ENCODE measurements at places on chromosomes 16 and 17.
A peak's percentile ranks its signal among the peaks of the same experiment; 100 is the strongest.

DNA sequence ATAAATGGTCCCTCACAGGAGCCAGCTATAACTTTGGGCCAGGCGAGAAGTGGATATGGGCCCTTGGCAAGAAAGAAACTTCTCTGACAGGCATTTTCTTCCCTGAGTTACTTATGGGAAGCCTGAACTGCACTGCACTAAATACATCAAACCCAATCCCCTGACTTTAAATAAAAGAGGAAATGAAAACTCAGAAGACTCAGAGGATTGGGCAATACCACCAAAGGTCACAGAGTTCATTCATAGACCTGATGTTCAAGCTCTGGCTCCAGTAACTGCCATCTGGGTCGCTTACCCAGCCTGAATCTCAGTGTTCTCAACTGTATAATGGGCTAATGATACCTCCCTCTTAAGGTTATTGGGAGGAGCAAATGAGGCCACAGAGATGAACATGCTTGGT is 815 bp downstream of the KRT35 start:
- no peak for DNase-seq

DNA sequence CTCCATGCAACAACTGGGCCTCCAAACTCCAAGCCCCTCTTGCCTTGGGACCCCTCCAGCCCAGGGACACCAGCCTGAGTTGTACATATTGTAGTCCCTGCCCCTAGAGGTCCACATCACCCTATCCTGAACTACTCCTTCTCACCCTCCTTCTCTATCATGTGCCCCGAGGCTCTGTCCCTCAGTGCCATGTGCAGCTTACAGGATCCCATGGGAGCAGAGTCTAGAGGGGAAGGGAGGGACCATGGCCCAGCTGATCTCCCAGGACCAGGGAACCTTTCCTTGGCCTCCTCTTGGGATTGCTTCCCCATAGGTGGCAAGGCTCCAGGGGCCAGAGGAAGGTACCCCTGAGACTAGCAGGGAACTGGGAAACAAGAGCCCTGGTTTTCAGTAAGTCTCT is 35.3 kb downstream of the TMEM132E start:
- DNase-seq = no peak

GRCh38 chr17:31680126-31680525 is 178.9 kb downstream of the COPRS start:
- DNase-seq = no peak

GRCh38 chr17:40108970-40109824 is 8.8 kb upstream of the NR1D1 start:
- no peak for DNase-seq

DNA sequence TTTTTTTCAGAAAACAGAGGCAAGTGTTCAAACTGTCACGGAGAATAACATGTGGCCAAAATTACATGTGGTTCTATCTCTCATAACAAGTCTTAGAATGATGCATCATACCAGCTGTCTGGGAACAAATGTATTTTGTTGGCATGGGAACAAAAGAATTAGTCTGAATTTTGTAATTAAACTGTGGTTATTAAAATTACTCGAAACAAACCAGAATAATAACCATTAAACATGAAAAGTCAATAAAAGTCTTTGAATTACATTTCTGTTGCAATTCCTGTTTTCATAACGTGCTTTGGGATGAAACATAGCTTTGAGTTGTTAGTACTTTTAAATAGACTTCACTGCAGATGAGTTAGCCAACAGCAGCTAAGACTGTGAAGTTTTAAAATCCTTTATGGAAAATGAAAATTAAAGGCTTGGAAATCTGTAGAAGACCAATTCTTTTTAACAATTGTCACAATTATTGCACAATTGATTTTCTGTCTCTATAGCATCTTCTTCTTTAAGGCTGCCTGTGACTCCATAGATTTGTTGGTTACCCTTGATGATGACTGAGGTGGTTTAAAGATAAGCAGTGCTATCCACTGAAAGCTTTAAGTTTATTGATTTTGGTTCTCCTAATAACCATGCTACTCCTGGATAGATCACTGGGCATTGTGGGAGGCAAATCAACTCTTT is 117.9 kb upstream of the AXIN2 start:
- DNase-seq = no peak

- no peak for DNase-seq
Measured at GRCh38 chr16:30428055-30428454, 1.8 kb downstream of the DCTPP1 start.

GRCh38 chr16:27364493-27365141 is 37.4 kb upstream of the IL21R start:
- DNase-seq = no peak

GRCh38 chr16:82601989-82602640 is 24.7 kb upstream of the CDH13 start:
- DNase-seq = no peak

- DNase-seq = no peak
Measured at GRCh38 chr17:699345-699744, 15.3 kb downstream of the VPS53 start.

DNA sequence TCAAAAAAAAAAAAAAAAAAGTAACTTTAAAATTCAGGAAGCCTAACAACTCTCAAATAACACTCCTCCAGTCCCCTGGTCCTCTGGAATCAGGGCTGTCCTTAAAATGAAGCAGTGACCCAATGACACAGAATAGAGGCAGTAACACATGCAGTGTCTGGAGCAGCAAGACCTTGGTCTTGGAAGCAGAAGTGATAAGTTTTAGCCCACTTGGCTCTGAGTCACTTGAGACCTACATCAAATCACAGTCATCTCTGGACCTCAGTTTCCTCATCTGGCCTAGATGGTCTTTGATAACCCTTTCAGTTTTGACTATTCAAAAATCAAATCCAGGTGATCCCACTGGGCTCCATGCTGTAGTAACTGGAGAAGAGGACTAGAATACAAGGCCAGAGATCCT is 39.0 kb downstream of the LYRM1 start:
- DNase-seq = no peak

- DNase-seq = peak; percentile 47
Measured at GRCh38 chr17:11644265-11645212, 46.3 kb downstream of the DNAH9 start.

- DNase-seq = no peak
Measured at GRCh38 chr16:72242757-72243156, 70.8 kb upstream of the PMFBP1 start.

DNA sequence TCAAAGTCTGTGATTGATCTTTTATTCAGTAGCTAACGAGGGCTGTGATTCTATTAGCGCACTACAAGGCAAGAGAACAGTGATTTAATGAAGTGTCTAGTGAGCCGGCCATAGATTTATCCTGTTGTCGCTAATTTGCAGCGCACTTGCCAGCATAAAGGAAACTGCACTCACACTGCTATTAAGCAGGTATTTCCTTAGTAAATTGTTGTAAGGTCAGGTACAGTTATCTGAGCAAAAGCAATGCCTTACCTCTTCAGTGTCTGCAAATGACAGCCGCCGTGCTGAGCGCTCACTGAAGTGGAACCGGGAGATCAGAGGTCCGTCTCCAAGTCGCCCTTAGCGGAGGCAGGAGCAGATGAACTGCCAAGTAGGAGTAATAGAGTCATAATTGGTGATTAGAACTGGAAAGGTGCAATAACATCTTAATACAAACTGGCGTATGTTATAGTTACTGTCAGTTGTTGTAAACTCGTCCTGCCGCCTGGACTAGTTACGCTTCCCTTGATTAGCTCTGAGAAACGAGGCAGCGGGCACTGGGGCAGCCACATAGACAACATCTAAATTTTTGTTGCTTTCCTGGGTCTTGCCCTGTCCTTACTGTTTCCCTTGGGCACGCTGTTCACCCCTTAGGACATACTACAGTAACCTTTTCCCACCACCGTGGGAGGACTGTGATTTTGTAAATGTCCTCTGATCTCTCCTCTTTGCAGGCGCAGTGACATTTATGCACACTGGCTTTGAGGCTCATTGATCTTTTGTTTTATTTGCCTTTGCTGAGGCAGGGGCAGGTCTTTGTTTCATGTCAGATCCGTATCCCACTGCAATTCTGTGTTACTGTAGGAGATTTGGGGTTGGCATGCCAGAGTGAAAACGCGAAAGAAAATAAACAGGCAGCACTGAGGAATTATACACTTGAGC is 363.1 kb downstream of the WWOX start:
- DNase-seq = no peak

GRCh38 chr16:30846649-30847402 is 47.1 kb downstream of the BCL7C start:
- no peak for DNase-seq

- DNase-seq = peak; percentile 67
Measured at GRCh38 chr17:80008383-80008840, 27.3 kb downstream of the TBC1D16 start.

DNA sequence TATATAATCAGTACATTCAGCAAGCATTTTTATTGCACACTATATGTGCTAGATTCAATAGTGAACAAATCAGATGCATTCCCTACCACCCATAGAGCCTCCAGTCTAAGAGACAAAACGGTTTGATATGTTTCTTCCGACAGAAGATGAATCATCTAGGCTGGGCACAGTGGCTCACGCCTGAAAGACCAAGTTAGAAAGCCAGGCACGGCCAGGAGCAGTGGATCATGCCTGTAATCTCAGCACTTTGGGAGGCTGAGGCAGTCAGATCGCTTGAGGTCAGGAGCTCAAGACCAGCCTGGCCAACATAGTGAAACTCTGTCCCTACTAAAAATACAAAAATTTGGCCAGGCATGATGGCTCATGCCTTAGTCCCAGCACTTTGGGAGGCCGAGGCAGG is 18.3 kb upstream of the COPRS start:
- no peak for DNase-seq

DNA sequence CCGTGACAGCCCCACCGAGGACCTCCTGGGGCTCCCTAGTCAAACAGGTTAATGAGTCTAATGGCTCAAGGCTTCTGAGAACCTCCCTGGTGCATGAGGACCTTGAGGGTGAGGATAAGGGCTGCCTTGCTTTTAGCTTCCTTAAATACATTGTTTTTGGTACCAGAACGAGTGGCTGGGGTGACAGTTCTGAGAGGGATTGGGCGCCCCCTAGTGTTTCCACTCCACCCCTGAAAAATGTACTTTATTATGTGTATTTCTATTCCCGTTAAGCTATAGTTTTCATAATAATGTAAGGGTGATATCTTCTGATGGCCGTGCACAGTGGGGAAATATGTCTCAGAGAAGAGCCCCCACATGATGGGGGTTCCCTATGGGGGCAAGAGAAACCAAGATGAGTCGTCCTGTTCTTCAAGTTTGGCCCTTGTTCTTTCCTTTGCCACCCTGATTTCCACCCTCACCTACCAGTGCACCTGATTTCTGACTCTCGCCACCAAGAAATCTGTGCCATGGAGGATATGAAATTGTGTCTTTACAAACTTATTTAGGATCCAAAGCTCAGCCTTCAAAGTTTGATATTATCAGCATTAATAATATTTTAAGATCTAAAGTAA is 14.5 kb upstream of the VWA3A start:
- peak; percentile 69 for DNase-seq

GRCh38 chr17:19569785-19570543 is 36.3 kb downstream of the SLC47A1 start:
- no peak for DNase-seq

DNA sequence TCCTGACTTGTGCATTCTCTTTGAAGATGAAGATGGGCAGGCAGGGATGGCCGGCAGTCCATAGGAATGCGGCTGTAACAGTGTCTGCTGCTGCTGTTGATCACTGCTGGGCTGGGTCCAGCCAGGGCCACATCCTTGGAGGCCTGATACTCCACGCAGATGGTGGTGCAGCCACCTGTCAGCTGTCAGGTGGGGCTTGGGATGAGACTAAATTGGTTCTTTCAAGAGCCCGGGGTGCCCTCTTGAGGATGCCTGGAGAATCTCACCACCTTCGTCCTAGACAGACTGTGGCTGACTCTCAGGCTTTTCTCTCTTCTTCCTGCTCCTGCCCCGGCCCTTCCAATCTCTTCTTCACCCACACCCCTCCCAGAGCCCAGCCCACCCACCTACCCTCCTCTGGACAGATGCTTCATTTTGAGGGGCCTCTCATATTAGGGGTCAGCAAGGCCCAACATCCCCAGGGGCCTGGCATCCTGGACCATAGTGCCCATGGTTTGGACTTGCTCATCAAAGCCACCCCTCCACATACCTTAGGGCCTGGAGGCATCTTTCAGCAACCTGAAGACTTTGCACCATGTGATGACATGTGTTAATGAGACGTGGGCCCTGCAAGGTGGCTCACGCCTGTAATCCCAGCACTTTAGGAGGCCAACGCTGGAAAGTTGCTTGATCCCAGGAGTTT is 19.1 kb downstream of the OSBPL7 start:
- peak; percentile 27 for DNase-seq

GRCh38 chr16:46871597-46871996 is 12.6 kb upstream of the GPT2 start:
- DNase-seq = no peak

DNA sequence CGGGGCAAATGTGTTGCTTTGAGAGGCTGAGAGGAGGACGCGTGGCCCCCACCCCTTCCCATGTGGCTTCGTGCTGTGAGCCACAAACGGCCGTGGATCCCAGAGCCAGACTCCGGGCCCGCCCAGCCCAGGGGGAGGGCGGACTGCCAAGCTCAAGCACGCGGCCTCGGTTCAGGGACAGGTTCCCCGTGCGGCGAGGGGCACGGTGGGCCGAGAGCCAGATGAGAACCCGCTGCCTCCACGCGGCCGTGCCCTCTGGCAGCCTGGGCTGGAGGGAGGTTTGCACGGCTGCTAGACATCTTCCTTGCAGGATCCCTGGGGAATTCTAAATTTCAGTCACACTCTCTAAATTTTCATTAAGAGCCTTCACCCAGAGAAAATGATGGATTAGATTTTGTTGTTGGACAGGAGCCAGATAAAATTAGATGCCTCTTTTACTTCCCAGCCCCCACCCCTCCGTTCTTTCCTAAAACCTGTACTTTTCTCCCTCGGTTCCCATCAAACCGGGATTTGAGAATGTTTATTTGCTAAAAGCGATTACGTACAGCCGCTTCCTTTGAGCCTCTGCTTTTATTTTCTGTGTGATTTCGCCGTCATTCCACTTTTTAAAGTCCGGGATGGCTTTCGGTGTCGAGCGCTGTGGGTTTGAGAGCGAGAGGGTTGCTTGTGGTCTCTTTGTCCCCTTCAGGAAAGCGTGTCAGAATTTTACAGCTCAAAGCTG is 25.0 kb upstream of the GNG13 start:
- DNase-seq = no peak

- DNase-seq = no peak
Measured at GRCh38 chr16:14024283-14024682, 46.8 kb upstream of the MRTFB start.

GRCh38 chr16:17206712-17207111 is 264.0 kb downstream of the XYLT1 start:
- DNase-seq = no peak

DNA sequence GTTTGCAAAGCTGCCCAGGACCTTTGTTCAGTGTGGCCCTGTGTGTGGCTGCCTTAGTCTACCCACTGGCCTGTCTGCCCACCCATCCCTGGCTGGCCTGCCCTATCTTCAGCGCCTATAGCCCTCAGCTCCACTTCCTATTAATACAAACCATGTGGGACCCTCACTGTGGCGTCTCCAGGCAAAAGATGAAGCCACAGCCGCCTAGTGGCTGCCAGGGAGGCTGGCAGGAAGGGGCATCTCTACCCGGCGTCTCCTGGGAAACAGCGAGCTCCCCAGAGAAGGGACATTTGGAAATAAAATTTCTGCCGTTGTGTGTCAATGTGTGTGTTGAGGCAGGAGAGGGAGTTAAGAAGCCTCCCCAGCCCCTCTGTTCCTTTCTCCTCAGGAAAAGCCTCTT is 31.5 kb downstream of the NEUROD2 start:
- peak; percentile 37 for DNase-seq

Data from neural crest cell (in vitro differentiated cells).